ENCODE measurements at places on chromosomes 3 and 15. TPM values are rescaled to one million over a fixed set of nuclear protein-coding genes. Genes with fewer than 3 reads are reported as not detected.
A peak's percentile ranks its signal among the peaks of the same experiment; 100 is the strongest.

GRCh38 chr3:15347737-15348110 lies 15.3 kb upstream of the SH3BP5 start:
- DNase-seq, result no peak

DNA sequence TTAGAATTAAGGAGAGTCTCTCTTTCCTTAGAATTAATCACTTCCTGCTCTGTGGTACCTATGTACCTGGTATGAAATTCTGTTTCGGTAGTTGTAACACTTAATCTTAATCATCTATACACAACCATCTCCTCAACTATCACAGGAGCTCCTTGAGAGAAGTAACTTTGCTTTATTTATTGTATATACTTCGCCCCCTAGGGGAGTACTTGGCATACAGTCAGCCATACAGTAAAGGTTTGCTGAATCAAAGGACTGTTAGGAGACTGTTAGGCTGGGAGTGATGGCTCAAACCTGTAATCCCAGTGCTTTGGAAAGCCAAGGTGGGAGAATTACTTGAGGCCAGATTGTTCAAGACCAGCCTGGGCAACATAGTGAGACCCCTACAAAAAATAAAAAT lies 44.7 kb downstream of the RORA start:
- DNase-seq, result no peak

- no peak for DNase-seq
Measured at GRCh38 chr15:78101423-78102105, 9.2 kb downstream of the SH2D7 start.

GRCh38 chr3:194938845-194939531 lies 253.3 kb downstream of the FAM43A start:
- DNase-seq, result peak; percentile 73

DNA sequence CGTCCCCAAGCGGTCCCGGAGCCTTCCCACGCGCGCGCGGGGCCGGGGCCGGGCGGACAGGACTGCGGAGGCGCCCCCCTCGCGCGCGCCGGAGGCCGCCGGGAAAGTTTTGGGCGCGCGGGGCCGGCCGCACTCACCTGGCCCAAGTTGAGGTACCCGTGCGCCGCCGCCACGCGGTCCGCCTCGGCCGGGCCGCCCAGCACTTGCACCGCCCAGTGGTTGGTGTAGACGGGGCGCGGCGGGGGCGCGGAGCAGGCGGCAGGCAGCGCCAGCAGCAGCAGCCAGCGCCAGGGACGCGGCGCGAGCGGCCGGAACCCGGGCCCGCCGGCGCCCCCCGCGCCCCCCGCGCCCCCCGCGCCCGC lies 289 bp downstream of the PCSK6 start:
- peak; percentile 62 for DNase-seq

Gene UMPS
- polyA plus RNA-seq, result 21.7 TPM

Gene FSIP1
- polyA plus RNA-seq, result 0.28 TPM

Data from muscle of leg (tissue), 16 donors.